ENCODE measurements at places on chromosomes 3 and 15. TPM values are rescaled to one million over a fixed set of nuclear protein-coding genes. Genes with fewer than 3 reads are reported as not detected.

Gene CISH
- total RNA-seq, result 2.1 TPM

Gene SATB1
- total RNA-seq, result 75.3 TPM

DNA sequence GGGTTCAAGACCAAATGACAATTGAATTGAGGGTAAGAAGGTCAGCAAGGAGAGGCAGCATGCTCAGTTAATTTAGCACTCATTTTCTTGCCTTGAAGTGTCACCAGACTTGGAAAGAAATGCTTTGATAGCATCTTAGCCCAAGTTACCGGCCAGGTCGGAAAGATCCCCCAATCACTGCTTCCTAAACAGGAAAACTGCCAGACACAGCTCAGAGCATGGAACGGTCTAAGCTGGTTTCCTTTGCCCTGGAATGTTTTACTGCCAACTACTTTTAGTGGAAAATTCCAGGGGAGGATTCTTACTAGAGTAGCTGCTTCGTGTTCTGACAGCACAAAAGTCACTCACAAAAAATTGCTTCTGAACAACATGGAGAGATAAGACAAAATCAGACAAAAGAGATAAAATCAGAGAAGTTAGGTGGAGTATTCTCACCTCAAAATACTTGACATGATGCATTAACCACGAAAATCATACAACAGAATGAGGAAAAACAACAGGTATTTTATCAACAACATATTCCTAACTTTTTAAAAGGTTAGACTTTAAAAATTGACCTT, 65.5 kb downstream of the CCR4 start:
- no peak for DNase-seq

- no peak for DNase-seq
Observed at GRCh38 chr3:135558906-135559305, 406.6 kb upstream of the PPP2R3A start.

DNA sequence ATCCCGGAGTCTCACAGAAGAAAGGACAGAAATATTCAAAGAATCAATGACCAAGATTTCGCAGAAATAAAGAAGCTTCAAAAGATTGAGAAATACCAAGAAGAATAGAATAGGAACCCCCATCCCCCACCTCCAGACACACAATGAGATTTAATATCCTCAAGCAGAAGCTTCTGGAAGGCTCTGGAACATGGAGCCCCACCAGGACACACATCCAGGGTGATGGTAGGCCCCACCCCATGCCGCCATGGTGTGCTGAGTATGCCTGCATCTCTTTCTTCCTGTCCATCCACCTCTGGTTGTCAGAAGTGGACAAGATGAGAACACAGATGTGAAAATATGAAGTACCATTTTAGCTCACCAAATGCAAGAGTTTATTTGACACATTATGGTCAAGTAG, 19.3 kb downstream of the PRR23E start:
- no peak for DNase-seq

- DNase-seq, result no peak
Observed at GRCh38 chr3:55147856-55148720, 220.2 kb upstream of the LRTM1 start.

GRCh38 chr3:148962513-148962912, 28.8 kb upstream of the GYG1 start:
- DNase-seq, result no peak

DNA sequence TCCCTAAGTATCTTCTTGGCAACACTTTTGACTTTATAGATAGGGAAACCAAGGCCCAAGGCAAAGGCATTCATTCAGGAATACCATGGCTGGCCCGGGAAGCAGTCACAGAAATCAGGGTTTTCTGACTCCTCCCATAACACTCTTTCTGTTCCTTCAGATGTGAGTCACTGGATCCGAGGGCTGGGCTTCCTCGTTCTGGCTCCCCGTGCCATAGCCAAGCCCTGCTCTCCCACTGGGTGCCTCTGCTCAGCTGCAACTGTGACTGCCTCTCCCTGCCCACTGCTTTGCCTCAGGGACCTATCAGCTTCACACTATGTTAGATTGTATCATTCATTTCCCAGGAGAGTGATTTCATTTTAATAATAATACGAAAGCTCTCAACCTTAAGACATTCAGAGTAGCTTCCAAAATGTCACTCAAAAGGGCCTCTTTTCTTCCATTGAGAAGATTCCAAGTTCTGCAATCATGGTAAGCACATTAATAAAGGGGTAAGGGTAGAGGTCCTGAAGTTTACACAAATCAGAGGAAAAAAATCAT, 50.2 kb downstream of the GABRB3 start:
- DNase-seq, result no peak

Measured in sigmoid colon (tissue), 7 donors.